Progenitor cell of endocrine pancreas (in vitro differentiated cells): ENCODE measurements at places on chromosomes 5 and 9.
A peak's percentile ranks its signal among the peaks of the same experiment; 100 is the strongest.

DNA sequence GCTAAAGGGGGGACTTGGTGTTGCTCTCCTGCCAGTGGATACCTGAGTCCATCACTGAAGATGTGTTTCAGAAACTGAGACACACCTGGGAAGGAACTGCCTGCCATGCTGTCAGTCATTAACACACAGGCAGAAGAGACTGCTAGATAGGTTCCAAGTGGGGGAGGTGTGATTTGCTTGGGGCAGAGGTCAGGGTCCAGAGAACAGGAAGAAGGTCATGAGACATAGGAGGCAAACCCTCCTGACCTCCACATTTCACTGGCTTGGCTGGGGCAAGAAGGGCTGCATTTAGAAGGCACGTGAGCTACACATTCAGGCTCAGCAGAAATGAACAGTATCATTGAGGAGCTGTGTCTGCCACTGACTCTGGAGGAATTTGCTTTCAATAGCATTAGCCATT lies 215.8 kb downstream of the HSPA4 start:
- H3K4me3 ChIP-seq = no peak overlapping the region
- H3K27ac ChIP-seq = no peak overlapping the region
- H3K36me3 ChIP-seq = no peaks in the 10 kb centered on the region
- no peak for DNase-seq
- H3K27me3 ChIP-seq = peaks cover 25% of the 10 kb centered on the region

DNA sequence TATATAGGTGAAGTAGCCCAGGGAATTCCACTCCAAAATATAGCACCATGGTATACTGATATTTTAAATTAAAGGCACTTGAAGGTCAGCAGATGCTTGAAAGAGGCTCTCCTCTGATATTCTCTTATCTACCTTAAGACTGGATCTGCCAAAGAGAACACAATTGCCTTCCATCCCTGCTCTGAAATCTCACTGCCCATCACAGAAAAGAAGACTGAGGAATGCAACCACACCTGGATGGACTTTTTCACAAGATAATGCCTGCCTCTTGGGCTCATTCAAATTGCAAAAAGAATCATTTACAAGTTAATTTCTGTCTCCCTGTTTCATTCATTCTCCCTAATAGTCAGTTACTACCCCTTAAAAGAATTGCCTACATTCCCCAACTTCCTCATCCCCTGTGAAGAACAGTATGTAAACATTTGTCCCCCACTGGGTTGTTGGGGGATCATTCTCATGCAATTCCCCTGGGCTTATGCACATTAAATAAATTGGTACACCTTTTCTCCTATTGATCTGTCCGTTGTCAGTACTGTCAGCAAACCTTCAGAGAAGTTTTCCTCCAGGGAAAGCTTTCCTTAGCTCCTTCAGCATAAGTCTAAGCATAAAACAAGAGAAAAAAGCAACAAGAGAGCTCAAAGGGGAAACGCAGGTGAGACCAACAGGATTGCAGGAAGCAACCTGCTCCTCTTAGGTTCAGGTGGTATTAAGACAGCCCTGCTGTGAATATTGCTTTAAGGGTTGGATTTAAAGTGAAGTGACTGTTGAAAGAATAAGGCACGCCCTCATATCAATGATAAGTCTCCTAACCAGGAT lies 171.4 kb upstream of the SLC30A5 start:
- H3K27ac ChIP-seq = no peak overlapping the region
- peaks cover 7% of the 10 kb centered on the region for H3K4me1 ChIP-seq
- H3K36me3 ChIP-seq = no peaks in the 10 kb centered on the region
- no peak overlapping the region for H3K4me3 ChIP-seq
- no peaks in the 10 kb centered on the region for H3K27me3 ChIP-seq
- no peak for DNase-seq

DNA sequence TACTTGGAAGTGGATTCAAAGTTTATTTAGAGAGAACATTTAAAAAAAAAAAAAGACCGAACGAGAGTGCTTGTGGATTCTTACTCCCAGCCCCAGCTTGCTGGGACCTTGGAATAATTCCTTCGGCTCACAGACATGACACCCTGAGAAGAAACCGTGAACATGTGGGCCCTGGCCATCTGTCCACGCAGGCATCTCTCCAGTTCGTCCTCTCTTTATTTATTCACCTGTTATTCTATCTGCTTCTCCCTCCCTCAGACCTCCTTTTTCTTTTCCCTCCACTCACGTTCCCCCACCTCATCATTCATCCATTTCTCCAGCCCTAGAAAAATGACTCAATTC lies 93.7 kb upstream of the PHYKPL start:
- DNase-seq = no peak
- H3K4me3 ChIP-seq = no peak overlapping the region
- H3K4me1 ChIP-seq = peaks cover 2% of the 10 kb centered on the region
- no peak overlapping the region for H3K27ac ChIP-seq
- no peaks in the 10 kb centered on the region for H3K36me3 ChIP-seq

- peaks cover 44% of the 10 kb centered on the region for H3K27me3 ChIP-seq
- no peak for DNase-seq
- H3K4me3 ChIP-seq = peak within 1 kb of the TSS; percentile 33
- H3K36me3 ChIP-seq = no peaks in the 10 kb centered on the region
Observed at GRCh38 chr5:169637085-169637548, at the start of gene DOCK2. TSS of gene DOCK2 (plus strand) at chr5:169637275. CDS start at chr5:169637327, 52 bp downstream.

DNA sequence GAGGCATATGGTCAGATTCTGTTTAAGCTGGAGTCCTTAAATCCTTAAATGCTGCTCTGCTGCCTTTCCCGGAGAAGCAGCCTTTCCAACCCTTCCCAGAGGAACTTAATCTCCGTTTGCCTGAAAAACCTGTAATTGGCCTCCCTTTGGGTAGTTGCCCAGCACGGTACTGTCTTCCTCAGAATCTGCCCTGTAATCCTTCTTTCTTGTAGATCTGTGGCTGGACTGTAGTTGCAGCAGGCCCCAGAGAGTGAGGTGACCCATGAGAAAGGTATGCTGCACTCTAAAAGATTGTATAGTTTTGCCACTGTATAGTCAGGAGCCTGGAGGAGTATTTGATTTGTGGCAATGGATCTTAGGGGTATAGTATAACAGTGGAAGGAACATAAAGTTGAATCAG lies 11.7 kb downstream of the SPIN1 start:
- no peaks in the 10 kb centered on the region for H3K27me3 ChIP-seq
- peaks cover 14% of the 10 kb centered on the region for H3K4me1 ChIP-seq
- H3K4me3 ChIP-seq = no peak overlapping the region
- H3K27ac ChIP-seq = peak overlapping the region; percentile 46
- H3K36me3 ChIP-seq = peaks cover 17% of the 10 kb centered on the region
